ENCODE measurements at places on chromosomes 4 and X.

DNA sequence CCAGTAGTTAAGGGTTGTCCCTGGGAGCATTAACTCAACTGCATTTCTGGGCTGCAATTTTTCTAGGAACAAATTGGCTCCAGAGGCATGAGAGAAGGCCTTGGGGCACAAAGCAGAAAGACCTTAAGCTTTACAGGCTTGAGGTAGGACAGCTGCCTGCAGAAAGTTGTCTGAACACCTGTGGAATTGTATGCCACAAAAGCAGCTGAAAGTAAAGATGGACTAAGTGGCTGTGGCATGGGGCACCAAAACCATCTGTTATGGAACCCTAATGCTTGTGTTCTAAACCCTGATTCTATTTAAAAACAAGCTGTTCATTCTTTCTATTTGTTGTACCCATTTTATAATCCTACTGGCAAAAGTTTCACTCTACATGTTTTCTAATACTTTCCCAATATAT lies 515.2 kb downstream of the GLUD2 start:
- DNase-seq, result no peak

DNA sequence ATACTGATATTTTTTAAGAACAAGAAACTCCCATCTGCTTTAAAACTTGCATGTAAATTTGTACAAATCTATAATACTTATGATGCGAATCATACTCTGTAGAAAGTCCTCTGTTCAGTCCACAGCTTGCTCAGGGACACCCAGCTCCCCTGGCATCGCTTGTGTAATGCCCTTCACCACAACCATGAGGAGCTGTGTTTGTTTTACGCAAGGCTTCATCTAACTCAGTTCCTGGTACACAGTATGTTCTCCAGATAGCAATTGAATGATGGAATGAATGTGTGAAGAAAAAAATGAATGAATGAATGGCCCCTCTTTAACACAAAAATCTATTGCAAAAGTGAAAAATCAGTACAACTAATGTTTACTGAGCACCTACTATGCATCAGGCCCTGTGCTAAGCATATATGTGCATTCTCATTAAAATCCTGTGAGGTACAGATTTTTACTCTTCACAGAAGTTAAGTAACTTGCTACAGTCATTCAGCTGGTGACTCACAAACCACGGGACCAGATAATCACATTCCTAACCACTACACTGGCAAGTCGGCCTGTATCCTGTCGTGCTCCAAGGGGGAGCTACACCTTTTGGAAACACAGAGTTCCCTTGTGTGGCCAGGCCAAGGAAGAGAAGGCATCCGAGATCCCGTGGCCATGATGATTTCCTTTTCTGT lies 58.7 kb upstream of the KDR start:
- peak; percentile 87 for DNase-seq

DNA sequence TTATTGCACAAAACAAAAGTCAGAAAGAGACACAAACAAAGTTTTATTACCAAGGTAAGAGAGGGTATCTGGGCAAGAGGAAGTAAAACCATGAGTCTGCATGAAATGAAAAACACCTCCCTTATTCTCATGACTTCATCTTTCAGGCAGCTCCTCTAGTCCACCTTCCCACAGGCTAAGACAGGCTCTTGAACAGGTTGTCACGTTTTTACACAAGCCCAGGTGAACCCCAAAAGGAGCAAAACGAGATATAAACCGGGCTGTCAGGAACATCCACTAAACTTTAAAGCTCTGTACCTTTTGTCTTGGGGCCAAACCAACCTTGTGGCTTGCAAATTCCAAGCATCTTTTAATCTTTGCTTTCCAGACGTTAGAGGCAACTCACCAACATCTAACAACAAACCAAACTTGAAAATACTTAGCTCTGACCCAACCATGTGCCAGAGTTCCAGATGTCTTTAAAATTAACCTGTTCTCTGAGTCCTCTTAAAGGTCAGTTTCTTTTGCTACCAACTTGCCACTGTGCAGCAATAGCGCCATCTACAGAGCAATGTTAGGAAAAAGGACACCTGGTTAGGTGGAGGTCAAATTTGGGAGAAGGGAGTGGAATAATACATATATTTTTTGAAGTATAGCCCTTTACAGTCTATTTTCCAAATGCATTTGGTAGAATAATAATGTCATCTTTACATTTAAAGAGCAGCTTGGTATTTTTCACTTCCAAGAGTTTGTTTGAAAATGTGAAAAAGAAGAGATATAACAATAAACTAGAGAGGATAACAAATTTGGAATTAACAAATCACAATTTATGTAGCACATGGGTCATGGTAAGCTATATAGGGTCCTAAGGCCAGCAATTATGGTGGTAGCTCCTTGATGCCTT lies 73.1 kb downstream of the QRFPR start:
- DNase-seq, result peak; percentile 41

- DNase-seq, result peak; percentile 63
These were observed 213.7 kb upstream of the PPARGC1A start for GRCh38 chr4:24103434-24104157.

GRCh38 chr4:31998807-31999206 lies 1278.6 kb downstream of the PCDH7 start:
- no peak for DNase-seq

DNA sequence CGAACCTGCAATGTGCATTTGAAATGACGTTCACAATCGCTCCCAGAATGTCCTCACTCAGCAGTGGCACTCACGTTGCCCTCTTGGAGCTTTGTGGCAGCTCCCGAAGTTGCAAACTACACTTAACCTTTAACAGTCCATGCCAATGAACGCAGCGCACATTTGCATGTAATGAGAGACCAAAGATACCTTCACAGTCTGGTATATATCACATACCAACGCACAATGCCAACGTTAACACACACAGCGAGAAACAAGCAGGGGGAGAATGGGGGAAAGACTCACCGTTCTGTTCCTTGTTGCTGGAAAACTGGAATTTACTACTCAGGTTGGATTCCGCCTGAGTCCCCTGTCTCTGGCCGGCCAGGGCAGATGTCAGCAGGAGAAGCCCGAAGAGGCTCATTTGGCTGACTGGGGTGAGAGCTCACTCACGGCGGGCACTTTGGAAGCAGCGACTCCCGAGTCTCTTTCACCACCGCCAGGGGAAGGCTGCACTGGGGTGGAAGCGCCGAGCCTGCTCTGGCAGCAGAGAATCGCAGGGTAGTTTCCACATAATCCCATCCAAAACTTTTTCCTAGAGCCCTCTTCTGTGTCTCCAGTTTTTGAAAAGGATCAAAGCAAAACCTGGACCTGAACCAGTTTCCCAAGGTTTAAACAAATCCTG lies 966 bp downstream of the PDGFC start:
- DNase-seq, result peak; percentile 78

- DNase-seq, result peak; percentile 18
These were observed 161.2 kb upstream of the WDFY3 start for GRCh38 chr4:85127653-85128052.

DNA sequence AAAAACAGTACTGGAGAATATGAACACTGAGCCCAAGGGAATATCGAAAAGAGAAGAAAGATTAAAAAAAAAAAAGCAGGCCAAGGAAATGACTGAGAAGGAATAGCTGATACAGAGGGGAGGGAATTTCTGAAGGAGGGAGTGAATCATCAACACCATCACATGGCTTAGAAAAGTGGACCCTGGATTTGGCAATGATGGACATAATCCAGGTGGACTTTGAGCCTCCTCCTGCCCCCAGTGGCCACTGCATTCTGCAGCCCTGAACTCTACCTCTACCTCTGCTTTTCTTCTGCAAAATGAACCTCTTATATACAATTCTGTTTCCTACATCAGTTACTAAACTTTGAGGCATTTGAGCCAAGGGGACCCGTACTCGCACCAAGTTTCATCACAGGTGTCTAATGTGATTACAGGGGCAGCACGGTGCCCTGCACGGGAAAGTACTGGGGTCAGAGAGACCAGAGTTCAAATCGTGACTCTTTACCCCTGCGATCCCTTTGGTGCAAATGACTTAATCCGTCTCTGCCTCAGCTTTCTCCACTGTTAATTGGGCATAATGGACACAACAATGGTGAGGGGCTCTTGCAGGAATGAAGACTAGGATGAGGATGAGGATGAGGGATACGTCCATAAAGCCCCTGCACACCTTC lies 1.1 kb downstream of the OCIAD2 start:
- DNase-seq, result peak; percentile 30

DNA sequence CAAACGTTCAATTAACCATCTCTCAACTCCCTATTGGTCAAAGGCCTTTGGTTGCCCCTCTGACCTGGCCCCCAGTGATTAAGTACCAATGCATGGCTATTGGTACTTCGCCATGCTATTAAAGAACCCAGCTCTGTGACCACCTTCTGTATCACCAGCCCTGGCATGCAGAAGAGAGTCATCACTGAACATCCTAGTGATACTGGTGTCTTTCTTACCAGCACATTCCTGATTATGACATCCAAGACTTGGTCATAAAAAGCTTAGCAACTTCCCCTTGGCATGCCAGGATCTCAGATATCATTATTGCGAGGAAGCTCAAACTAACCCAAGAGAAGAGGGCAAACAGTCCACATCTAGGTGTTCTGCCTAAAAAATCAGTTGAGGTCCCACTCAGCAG lies 122.3 kb upstream of the OTUD4 start:
- no peak for DNase-seq

DNA sequence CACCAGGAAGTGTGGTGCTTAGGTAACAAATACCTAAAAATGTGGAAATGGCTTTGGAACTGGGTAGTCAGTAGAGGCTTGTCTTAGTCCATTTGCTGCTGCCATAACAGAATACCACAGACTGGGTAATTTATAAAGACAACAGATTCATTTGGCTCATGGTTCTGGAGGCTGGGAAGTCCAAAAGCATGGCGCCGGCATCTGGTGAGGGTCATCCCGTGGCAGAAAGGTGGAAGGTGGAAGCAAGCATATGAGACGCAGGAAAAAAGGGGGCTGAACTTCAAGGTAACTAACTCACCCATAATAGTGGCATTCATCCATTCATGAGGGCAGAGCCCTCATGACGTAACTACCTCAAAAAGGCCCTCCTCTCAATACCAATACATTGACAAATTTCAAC lies 6.6 kb downstream of the FAM3A start:
- DNase-seq, result no peak

DNA sequence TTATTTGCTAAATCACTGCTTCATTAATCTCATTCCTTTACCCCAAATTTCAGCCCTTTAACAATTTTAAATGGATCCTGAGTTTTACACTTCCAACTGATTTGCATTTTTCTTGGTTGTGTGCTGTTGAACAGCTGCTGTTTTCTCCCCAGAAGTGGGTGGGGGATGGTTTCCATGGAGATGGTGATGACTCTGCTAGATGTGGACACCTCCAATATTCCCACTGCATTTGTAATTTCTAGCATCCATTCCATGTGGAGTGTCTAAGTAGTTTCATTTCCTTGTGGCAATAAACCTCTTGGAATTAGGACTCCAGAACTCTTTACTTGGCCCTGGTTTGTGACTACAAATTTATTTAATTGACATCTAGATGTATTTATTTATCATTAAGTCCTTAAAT lies 330.4 kb downstream of the GBA3 start:
- peak; percentile 58 for DNase-seq

DNA sequence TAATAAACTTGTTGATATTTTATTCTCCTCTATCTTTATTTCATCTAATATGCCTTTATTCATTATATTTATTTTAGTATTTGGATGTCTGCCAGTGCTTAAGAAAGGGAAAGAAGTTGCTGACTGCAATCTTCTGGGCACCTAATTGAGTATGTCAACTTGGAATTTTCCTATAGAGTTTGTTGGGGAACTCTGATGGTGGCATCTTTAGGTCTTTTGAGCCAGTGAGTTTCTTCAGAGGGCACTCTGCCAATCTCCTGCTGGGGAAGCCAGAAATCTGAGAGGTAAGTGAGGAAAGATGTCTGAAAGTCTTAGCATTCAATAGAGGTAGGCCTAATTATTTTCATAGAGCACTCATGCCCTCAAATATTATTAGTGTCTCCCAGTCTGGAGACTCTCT lies 475.0 kb downstream of the GABRG1 start:
- DNase-seq, result no peak

GRCh38 chr4:80192937-80193336 lies 4.4 kb upstream of the PRDM8 start:
- peak; percentile 68 for DNase-seq

DNA sequence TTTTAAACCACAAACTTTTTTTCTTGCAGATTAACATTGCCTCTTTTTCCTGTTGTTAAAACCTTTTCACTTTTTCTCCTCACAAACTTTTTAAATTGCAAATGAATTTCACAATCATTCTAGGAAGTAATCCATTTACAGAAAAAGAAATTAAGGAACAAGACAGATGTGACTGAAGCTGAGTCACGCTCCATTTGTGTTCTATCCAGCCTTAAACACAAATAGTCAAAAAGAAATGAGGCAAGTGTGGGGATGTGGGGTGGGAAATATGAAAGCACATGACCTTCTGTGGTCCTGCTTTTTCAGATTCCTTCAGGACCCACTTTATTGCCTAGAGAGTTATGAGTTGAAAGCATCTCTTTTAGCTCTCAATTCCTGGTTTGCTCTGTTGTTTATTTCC lies 197.0 kb downstream of the ADGRL3 start:
- peak; percentile 2 for DNase-seq

DNA sequence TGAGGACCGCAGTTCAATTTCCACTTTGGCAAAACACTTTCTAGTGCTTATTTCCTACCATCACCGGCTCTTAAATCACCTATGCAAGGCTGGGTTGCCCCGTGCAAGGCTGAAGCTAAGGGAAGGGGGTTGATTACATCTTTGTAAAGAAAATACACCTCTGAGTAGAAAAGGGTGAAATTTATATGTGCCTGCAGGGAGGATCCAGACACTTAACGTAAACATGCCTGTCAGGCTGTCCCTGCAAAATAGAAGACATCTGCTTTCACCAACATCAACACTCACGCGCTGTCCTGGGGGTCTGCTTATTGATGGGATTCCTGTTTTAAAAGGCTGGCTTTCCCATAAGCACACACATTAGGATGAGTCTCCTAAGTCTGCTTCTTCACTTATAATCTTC lies 92.0 kb downstream of the PRKX start:
- DNase-seq, result no peak

- DNase-seq, result peak; percentile 54
These were observed 149.6 kb upstream of the MID1 start for GRCh38 chrX:10769696-10770619.

DNA sequence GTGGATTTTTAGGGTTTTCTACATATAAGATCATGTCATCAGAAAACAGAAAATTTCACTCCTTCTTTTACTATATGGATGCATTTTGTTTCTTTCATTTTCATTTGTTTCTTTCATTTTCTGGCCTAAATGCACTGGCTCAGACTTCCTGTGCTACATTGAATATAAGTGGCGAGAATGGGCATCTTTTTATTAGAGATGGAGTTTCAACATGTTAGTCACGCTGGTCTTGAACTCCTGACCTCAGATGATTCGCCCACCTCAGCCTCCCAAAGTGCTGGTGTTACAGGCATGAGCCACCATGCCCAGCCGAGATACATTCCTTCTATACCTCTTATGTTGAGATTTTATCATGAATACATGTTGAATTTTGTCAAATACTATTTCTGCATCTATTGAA lies 61.8 kb downstream of the BRWD3 start:
- peak; percentile 9 for DNase-seq

- DNase-seq, result no peak
These were observed 41.0 kb downstream of the GAB1 start for GRCh38 chr4:143377611-143378099.

DNA sequence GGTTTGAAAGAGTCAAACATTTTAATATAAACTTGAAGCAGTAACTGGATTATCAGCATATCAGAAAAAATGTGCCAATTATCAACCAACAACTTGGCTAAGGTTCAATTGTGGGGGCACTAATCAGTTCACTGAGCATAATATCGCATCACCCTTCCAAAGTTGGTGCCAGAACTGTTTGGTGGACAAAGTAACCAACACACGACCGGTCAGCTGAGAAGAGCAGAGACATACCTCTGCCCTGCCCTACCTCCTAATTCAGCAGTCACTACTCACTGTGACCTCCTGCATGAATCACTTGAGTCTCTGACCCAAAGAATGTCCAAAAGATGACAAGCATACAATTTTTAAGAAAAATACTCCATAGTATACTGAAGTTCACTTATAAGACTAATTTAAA lies 53.2 kb downstream of the TSPAN5 start:
- no peak for DNase-seq
